Skeletal muscle cell (primary cell): ENCODE measurements at places on chromosomes 16 and 17.

DNA sequence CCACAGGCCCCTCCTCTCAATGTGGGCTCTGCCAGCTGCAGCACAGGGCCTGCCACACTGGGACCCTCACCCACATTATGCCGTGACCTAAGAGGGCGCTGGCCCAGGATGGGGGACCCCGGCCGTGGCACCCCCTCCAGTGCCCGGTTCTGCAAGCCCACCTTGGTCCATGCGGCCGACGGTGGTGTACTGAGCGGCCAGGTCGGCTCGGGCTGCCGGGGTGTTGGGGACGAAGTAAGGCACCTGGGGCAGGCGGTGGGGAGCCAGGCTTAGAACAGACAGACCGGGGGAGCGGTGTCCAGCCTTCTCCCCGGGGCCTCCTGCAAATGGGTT lies 6.5 kb downstream of the SGSH start:
- no peak for DNase-seq

- DNase-seq = no peak
Measured at GRCh38 chr16:78389009-78389498, 289.6 kb downstream of the WWOX start.

- no peak for DNase-seq
Measured at GRCh38 chr16:11007714-11008280, 63.4 kb downstream of the CLEC16A start.

DNA sequence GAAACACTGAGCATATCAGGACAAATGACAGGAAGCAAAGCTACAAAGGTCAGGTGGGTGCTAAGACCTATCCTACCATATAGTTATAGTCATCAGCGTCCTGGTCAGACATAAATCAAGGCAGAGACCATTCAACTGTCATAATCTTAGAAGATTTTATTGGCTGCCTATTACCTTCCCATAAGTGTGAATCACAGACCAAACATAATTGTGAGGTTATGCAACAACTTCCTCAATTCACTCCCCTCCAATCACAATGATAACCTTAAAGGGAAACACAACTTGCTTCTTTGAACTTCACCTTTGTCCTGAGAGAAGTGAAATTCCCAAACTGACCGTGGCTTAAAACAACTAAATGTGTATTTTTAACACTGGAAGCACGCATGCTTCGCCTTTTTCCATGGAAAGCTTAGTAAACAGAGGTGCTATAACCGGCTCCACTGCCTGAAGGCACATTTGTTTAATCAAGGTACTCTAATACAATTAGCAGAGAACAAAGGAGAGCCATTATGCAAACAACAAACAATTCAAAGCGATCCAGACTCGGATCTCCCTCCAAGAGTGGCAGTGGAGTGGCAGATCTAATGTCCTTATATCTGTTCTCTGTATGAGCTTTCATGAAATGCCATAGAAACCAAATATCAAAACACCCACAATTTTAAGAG lies 84.9 kb downstream of the TMEM114 start:
- DNase-seq = no peak

GRCh38 chr17:80243526-80244433 lies 16.9 kb upstream of the RNF213 start:
- no peak for DNase-seq

- DNase-seq = no peak
Measured at GRCh38 chr17:42684929-42685556, 2.7 kb downstream of the CNTNAP1 start.

GRCh38 chr17:3282901-3283300 lies 15.3 kb downstream of the OR3A1 start:
- DNase-seq = no peak
